ENCODE measurements at places on chromosomes 1 and 21.

GRCh38 chr1:10724511-10724910 lies 71.9 kb downstream of the CASZ1 start:
- DNase-seq, result no peak

DNA sequence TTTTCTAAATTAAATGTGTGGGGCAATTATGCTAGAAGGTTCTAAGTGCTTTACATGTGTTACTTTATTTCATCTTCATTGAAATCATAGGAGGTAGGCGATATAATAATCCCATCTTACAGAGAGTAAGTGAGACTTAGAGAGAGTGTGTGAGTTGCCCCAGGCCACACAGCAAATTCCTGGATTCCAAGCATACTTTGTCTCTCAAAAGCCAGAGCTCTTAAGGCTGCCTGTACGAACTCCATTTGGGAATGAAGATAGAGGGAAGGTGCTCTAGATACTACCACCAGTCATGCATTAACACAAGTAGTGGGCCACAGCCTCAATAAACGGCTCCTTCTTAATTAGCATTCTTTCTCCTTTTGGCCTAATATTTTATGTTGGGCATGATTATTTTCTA lies 170.1 kb downstream of the SIPA1L2 start:
- no peak for DNase-seq

- DNase-seq, result no peak
Observed at GRCh38 chr1:164240081-164240480, 318.9 kb upstream of the PBX1 start.

DNA sequence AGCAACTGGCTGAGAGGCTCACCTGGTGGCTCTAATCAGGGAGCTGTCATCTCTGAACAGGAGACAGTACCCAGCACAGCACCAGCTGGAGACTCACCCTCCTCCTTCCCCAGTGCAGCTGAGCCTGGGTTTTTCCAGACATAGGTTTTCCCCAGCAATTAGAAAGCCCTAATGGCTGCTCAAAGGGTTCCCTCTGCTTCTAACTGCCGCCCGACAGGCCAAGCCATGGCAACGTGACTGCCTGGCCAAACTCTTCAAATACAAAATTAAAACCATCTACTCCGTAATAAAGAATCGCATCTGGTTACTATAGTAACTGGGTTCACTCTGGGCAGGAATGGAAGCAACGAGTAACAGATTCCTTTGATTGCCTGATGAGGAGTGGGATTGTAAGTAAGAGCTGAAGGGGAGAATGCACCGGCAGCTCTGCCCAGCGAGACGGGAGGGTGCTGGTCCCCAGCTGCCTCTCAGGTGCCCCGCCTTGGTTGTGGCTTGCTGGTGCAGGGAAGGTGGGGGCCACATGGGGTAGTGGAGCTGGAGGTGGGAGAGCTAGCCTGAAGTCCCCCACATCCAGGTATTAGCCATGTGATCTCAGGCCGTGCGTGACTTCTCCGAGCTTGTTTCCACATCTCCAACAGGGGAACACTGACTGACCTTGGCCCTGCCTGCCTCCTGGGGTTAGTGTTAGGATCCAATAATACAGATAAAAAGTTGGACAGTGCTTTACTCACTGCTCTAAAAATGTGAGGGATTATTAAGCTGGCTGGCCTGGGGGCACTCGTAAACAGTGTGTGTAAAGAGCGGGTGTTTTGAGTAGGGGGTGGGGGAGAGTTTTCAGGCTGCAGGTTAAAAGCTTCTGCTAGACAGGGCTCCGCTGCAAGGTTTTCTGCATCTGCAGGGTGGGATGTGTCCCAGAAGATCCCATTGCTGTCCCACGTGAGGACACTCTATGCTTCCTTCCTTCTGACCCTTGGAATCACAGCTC lies 94.2 kb downstream of the KCNN3 start:
- DNase-seq, result no peak

DNA sequence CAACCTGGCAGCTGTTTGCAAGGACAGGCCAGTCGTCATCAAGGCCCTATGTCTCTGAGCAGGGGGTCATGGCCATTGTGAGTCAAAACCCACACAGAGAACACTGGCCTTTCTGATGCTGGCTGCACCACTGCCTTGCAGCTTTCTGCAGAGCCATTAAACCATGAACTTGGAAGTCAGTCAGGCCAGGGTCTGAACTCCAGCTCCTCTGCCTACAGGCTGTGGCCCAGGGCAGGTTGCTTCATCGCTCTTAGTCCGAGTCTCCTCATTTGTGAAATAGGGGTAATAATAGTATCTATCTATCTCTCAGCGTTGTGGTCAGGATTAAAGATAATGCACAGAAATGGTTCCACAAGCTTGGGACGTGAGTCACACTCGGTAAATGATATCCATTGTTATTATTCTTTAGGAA lies 35.8 kb upstream of the HIVEP3 start:
- DNase-seq, result no peak

- no peak for DNase-seq
Observed at GRCh38 chr1:7224081-7224534, 438.9 kb downstream of the CAMTA1 start.

GRCh38 chr1:216929870-216930582 lies 206.8 kb upstream of the ESRRG start:
- no peak for DNase-seq

GRCh38 chr1:14915356-14916054 lies 238.0 kb upstream of the TMEM51 start:
- peak; percentile 58 for DNase-seq

GRCh38 chr21:37753122-37753599 lies 163.1 kb downstream of the KCNJ6 start:
- DNase-seq, result no peak

GRCh38 chr1:165416876-165417275 lies 28.1 kb downstream of the RXRG start:
- DNase-seq, result no peak
